Nephron progenitor cell (in vitro differentiated cells): ENCODE measurements at places on chromosomes 6 and 20.

DNA sequence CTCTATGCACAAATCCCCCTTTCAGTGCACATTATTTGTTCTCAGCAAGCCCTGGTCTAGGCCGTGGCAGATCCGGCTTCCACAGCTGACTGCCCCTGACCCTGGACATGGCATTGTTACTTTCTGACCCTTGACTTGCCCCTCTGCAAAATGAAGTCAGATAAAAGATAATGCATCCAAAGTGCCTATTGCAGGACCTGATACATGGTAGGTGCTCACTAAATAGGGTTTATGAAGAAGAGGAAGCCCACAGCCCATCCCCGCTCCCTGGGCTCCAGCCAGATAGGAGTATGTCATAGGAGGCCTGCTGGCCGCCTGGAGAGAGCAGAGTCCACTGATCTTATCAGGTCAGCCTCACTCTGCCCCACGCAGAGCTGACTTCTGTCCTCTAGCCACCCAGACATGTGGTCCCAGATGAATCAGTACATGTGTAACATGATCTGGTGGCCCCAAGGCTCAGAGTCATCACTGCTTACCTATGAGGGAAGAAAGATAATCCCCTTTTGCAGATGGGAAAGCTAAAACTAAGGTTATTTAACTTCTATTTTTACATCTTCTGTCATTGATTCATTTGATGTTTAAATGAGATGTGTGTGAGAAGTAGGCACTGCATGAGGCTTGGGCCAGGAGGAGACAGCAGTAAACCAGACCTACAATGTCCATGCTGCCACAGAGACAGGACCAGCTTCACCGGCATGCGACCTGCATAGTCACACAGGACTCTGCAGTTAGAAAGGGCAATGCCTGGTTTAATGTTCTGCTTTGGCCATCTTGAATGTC, 20.4 kb downstream of the MAFB start:
- peaks cover 3% of the 10 kb centered on the region for H3K4me1 ChIP-seq
- DNase-seq: no peak
- no peaks in the 10 kb centered on the region for H3K36me3 ChIP-seq
- peaks cover 6% of the 10 kb centered on the region for H3K27me3 ChIP-seq

GRCh38 chr6:40906759-40907158, 132.3 kb downstream of the UNC5CL start:
- H3K27ac ChIP-seq: no peak overlapping the region
- H3K4me3 ChIP-seq: no peak overlapping the region
- H3K27me3 ChIP-seq: peaks cover 18% of the 10 kb centered on the region
- no peaks in the 10 kb centered on the region for H3K36me3 ChIP-seq
- H3K4me1 ChIP-seq: no peaks in the 10 kb centered on the region
- DNase-seq: no peak

DNA sequence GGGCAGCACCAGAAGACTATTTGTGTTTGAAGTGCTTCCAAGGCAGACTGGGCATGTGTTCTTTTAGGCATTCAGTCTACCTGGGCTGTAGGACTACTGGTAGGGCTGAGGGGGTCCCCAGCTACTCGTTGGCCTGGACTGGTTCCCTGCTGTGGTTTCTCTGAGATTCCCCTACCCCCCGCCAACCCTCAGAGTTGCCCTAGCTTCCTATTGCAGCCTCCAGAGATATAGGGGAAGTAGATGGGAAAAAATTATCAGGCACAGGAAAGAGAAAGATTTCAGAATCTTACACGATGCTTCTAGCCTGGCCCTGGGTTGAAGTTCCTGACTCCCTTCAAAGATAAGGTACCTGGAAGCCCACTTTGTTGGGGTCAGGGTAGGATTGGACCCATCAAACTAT, 22.5 kb downstream of the BRPF3 start:
- DNase-seq: no peak
- peaks cover 64% of the 10 kb centered on the region for H3K36me3 ChIP-seq
- no peaks in the 10 kb centered on the region for H3K27me3 ChIP-seq
- no peaks in the 10 kb centered on the region for H3K4me1 ChIP-seq
- H3K4me3 ChIP-seq: no peak overlapping the region

GRCh38 chr6:35359744-35360348, 17.5 kb downstream of the PPARD start:
- H3K27me3 ChIP-seq: peaks cover 2% of the 10 kb centered on the region
- H3K4me3 ChIP-seq: no peak overlapping the region
- H3K36me3 ChIP-seq: peaks cover 18% of the 10 kb centered on the region
- DNase-seq: no peak
- H3K27ac ChIP-seq: peak overlapping the region; percentile 99

GRCh38 chr20:2907519-2907918, 34.2 kb downstream of the PTPRA start:
- H3K4me1 ChIP-seq: no peaks in the 10 kb centered on the region
- no peaks in the 10 kb centered on the region for H3K27me3 ChIP-seq
- no peak for DNase-seq

DNA sequence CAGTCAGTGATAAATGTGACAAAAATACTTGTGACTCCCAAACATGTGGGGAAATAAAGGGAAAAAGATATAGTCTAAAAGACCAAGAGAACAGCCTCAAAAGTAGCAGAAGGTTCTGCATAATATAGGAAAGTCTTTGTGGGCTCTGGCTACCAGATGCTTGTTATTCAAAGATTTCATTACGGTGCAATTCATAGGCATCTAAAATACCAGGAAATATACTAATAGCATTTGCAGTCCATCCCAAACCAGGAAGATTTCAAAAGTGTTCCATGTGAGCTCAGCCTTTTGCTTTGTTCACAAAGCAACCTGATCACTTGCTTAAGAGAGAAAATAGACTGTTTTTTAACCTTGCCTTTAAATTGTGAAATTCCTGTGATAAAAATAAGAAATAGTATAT, 506.7 kb upstream of the MARCKS start:
- no peak overlapping the region for H3K27ac ChIP-seq
- H3K4me1 ChIP-seq: peaks cover 36% of the 10 kb centered on the region
- DNase-seq: no peak
- H3K36me3 ChIP-seq: peaks cover 5% of the 10 kb centered on the region
- no peak overlapping the region for H3K4me3 ChIP-seq

DNA sequence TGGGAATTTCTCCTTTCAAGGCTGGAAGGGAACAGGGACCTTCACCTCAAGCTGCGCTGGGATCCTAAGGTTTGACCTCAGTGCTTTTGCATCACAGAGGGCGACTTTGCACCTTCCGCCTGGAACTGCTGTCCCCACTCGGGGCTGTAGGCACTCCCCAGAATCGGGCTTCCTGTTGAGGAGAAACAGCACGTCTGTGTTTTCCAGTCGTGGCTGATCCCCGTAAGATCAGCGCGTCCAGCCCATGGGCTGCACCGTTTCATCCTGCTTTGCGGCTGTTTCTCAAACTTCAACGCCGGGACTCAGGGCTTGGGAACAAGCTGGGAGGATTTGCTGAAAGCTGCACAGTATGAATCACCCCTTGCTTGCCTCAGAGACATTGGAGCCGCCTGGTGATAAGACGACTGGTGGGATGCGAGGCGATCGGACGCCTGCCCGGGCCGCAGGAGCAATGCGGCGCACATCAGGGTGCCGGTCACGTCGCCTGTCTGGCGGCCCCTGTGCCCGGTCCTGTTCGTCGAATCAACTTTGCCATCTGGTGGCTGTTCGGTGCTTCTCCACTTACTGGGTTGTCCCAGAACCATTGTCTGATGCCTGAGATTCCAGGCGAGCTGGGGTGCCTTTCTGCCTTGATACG, 53.6 kb upstream of the FRMD1 start:
- H3K36me3 ChIP-seq: no peaks in the 10 kb centered on the region
- peaks cover 31% of the 10 kb centered on the region for H3K27me3 ChIP-seq

DNA sequence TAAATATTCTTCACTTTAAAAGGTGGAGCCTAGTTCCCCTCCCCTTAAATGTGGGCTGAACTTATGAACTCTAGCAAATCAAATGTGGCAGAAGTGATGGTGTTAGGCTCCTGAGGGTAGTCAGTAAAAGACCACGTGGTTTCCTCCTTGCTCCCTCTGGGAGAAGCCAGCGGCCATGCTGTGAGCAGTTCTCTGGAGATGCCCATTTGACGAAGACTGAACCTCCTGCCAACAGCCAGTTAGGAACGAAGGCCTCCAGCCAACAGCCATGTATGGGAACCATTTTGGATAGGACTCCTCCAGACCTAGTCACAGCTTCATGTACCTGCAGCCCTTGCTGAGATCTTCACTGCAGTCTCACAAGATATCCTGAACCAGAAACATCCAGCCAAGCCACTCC, 7.6 kb upstream of the MOCS1 start:
- no peak for DNase-seq
- H3K27me3 ChIP-seq: no peaks in the 10 kb centered on the region
- no peak overlapping the region for H3K27ac ChIP-seq
- no peak overlapping the region for H3K4me3 ChIP-seq

DNA sequence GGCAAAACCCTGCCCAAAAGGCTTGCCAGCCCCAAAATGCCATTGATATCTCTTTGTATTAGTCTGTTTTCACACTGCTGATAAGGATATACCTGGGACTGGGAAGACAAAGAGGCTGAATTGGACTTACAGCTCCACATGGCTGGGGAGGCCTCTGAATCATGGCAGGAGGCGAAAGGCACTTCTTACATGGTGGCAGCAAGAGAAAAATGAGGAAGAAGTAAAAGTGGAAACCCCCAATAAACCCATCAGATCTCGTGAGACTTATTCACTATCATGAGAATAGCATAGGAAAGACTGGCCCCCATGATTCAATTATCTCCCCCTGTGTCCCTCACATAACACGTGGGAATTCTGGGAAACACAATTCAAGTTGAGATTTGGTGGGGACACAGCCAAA, 28.6 kb downstream of the MBOAT1 start:
- no peak for DNase-seq
- H3K36me3 ChIP-seq: peaks cover 9% of the 10 kb centered on the region
- no peaks in the 10 kb centered on the region for H3K4me1 ChIP-seq
- H3K27me3 ChIP-seq: peaks cover 5% of the 10 kb centered on the region
- H3K4me3 ChIP-seq: no peak overlapping the region
- H3K27ac ChIP-seq: no peak overlapping the region

GRCh38 chr6:129517288-129517687, 192.7 kb downstream of the ARHGAP18 start:
- H3K27me3 ChIP-seq: no peaks in the 10 kb centered on the region
- no peak overlapping the region for H3K4me3 ChIP-seq
- no peak for DNase-seq
- H3K27ac ChIP-seq: peak overlapping the region; percentile 39
- peaks cover 4% of the 10 kb centered on the region for H3K4me1 ChIP-seq

DNA sequence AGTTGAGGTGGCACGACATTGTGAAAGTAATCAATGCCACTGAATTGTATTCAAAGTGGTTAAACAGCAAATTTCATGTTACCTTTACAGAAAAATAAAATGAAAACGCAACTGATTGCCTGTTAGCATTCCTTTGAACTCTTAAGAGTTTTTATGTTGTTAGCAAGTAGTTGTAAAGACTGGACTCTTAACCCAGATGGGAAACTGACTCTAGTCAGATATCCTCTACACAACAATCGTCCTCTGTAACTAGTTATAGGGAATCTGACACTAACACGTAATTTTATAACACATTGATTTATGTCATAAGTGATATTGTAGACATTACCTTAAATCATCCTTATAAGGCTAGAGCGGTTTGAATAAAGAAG, 3.0 kb upstream of the FBXO9 start:
- DNase-seq: no peak
- peaks cover 53% of the 10 kb centered on the region for H3K4me1 ChIP-seq
- no peak overlapping the region for H3K27ac ChIP-seq
- H3K36me3 ChIP-seq: peaks cover 1% of the 10 kb centered on the region
- H3K27me3 ChIP-seq: peaks cover 4% of the 10 kb centered on the region

- H3K27ac ChIP-seq: no peak overlapping the region
- no peak for DNase-seq
- no peaks in the 10 kb centered on the region for H3K36me3 ChIP-seq
- no peaks in the 10 kb centered on the region for H3K4me1 ChIP-seq
- peaks cover 3% of the 10 kb centered on the region for H3K27me3 ChIP-seq
- H3K4me3 ChIP-seq: no peak overlapping the region
Observed at GRCh38 chr6:153424719-153425400, 293.8 kb upstream of the RGS17 start.
